ENCODE measurements at places on chromosomes 2 and 18. TPM values are rescaled to one million over a fixed set of nuclear protein-coding genes. Genes with fewer than 3 reads are reported as not detected.

GRCh38 chr2:181022652-181023051, 42.2 kb downstream of the UBE2E3 start:
- H3K4me1 ChIP-seq: peaks cover 7% of the 10 kb centered on the region
- H3K27me3 ChIP-seq: no peaks in the 10 kb centered on the region
- no peaks in the 10 kb centered on the region for H3K36me3 ChIP-seq
- H3K4me3 ChIP-seq: no peak overlapping the region

GRCh38 chr2:19228181-19228593, 130.2 kb downstream of the OSR1 start:
- no peaks in the 10 kb centered on the region for H3K36me3 ChIP-seq
- H3K27me3 ChIP-seq: no peaks in the 10 kb centered on the region
- H3K27ac ChIP-seq: no peak overlapping the region
- no peak overlapping the region for H3K4me3 ChIP-seq

- peak overlapping the region; percentile 68 for H3K4me3 ChIP-seq
- peak; percentile 19 for DNase-seq
- H3K36me3 ChIP-seq: no peaks in the 10 kb centered on the region
- peak overlapping the region; percentile 89 for H3K27ac ChIP-seq
- peaks cover 50% of the 10 kb centered on the region for H3K4me1 ChIP-seq
- no peaks in the 10 kb centered on the region for H3K27me3 ChIP-seq
These were observed 678 bp downstream of the PIAS2 start for GRCh38 chr18:46916551-46917107.

DNA sequence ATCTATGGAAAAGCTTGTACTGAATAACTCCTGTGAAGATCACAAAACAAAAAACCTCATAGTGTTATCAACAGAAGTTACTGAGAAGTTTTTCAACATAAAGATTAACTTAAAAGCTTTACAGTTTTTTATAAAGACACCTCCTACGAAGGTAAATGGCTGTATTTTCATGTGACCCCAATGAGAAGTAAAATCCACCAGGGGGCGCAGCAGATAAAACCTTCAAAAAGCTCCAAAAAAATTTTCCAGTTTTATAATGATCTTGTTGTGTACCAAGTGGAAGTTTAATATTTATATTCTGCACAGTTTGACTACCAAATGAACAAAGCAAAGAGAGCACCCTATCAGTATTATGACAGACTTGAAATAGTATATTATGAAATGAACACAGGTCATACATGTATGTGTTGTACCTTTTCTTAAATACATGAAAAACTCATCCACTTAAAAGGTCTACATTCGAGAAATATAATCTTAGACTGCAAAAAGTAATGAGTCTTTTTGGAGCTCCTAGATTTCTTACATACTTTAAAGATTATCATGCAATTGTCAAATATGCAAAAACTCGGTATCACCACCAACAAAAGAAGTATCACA, 38.5 kb downstream of the PNO1 start:
- no peaks in the 10 kb centered on the region for H3K36me3 ChIP-seq
- no peak overlapping the region for H3K27ac ChIP-seq
- no peak for DNase-seq
- H3K27me3 ChIP-seq: no peaks in the 10 kb centered on the region
- H3K4me1 ChIP-seq: peaks cover 67% of the 10 kb centered on the region

DNA sequence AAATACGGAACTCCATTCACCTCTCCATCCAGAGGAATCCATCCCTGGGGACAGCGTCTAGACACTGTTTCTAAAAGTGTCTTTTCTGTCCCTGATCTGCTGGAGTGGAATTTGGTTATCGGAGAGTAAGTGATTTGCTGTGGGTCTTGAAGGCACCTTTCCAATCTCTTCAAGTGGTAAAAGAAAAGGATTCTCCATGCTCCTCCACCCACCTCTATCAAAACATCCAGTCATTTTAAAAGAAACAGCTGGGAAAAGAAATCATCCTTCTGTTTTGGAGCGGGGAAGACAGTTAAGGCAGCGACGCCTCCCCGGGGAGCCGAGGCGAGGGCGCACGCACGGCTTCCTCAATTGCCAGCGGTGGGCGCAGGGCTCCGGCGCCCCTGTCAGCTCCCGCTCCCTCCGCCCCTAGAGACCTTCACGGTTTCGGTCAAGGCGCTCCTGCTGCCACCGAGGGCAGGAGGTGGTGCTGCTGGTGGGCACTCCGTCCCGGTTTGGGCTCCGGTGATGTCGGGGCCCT, 547 bp downstream of the SLC35F5 start:
- peak overlapping the region; percentile 94 for H3K27ac ChIP-seq
- H3K4me3 ChIP-seq: peak overlapping the region; percentile 94
- H3K36me3 ChIP-seq: peaks cover 33% of the 10 kb centered on the region

GRCh38 chr2:112841295-112842044, 4.9 kb upstream of the IL1B start:
- H3K36me3 ChIP-seq: no peaks in the 10 kb centered on the region
- no peak for DNase-seq
- H3K4me1 ChIP-seq: no peaks in the 10 kb centered on the region
- H3K27ac ChIP-seq: no peak overlapping the region
- peaks cover 20% of the 10 kb centered on the region for H3K27me3 ChIP-seq
- no peak overlapping the region for H3K4me3 ChIP-seq

TCF23 gene
- total RNA-seq: 0.13 TPM

CNDP1 gene
- total RNA-seq: not detected

PPP1R1C gene
- total RNA-seq: 23.7 TPM

TMEM182 gene
- 225 TPM for total RNA-seq

GRCh38 chr2:225042800-225043167, 516 bp upstream of the DOCK10 start:
- peaks cover 71% of the 10 kb centered on the region for H3K27me3 ChIP-seq
- H3K4me1 ChIP-seq: peaks cover 11% of the 10 kb centered on the region
- no peak for DNase-seq
- no peak overlapping the region for H3K27ac ChIP-seq

- H3K4me1 ChIP-seq: no peaks in the 10 kb centered on the region
- no peak for DNase-seq
- H3K36me3 ChIP-seq: no peaks in the 10 kb centered on the region
- H3K27me3 ChIP-seq: no peaks in the 10 kb centered on the region
These were observed 813.0 kb upstream of the ID2 start for GRCh38 chr2:7868836-7869235.

CFAP221 gene
- total RNA-seq: 1.4 TPM

MARCHF4 gene
- total RNA-seq: not detected

DNA sequence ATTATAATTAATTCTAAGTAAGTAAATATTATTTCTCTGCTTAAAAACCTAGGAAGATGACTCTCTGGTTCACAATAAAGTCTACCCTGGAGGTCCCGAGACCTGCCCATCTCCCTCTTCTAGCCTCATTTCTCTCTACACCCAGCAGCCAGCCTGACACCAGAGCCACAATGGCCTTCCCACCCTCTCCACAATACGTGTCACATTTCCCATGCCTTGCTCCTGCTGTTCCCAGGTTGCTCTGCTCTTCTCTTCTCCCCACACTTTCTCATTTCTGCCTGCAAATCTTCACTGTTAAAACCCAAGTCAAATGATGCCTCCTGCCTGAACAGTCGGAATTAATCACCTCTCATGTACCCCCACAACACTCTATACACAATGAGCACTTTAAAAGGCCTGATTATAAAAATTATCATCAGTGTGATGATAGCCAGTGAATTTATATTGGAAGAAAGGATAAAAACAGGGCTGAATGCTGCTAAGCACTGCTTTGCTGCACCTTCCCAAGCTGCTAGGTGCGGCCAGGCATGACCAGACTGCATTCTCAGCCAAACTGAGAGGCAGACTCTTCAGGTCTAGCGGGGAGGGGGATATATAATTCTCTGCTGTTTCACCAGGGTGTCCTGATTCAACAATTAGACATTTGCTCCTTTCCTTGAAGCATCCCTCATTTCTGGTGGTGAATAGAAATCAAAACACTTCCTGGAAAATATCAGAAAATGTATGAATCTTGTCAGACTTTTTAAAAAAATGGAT, 160.6 kb downstream of the DTNA start:
- H3K27me3 ChIP-seq: no peaks in the 10 kb centered on the region
- no peak overlapping the region for H3K4me3 ChIP-seq
- H3K4me1 ChIP-seq: no peaks in the 10 kb centered on the region
- H3K27ac ChIP-seq: no peak overlapping the region
- no peak for DNase-seq

DNA sequence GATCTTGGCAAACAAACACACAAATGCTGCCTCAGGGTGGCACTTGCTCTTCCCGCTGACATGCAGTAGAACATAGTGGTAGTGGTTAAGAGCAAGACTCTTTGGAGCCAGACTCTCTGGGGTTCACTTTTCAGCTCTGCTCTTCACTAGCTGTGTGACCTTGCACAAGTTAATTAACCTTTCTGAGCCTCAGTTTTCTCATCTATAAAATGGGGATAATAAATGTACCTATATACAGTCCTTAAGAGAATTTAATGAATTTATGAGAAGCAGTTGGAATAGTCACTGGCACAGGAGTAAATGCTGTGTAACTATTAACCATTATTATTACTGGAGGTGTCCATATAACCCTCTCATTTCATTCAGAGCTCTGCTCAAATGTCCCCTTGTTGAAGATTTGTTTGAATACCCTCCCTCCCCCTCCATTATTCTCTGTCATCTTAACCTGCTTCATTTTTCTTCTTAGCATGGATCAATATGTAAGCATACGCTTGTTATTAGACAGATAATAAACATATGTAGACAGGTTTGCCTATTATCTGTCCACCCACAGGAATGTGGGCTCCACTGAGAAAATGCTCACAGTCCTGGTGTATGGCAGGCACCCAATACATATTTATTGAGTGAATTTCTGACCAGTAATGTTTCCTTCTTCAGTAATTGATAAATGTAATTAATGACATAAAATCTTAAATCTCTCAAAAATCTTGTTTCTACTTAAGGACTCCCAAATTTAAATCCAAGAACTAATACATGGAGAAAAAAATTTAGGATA, 64.5 kb downstream of the TSPYL6 start:
- H3K4me3 ChIP-seq: no peak overlapping the region
- no peak for DNase-seq
- H3K27me3 ChIP-seq: no peaks in the 10 kb centered on the region
- no peaks in the 10 kb centered on the region for H3K4me1 ChIP-seq
- no peaks in the 10 kb centered on the region for H3K36me3 ChIP-seq
- H3K27ac ChIP-seq: no peak overlapping the region

DNA sequence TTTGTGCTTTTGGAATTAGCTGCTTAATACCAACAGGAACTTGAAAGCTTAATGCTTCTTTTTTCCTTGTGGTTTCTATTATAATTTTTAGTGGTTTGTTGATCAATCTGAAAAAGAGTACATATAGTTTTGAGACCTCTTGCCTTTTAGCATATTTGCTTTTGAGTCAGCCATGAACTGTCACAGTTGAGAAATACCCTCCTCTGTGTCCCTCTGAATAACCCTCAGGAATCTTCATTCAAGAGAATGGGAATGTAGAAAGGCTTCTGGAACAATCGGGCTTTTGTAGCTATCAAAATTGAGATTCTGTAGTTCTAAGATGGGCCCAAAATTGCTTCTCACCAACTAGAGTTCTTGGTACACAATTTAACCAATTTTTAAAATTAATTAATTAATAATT, 451.1 kb upstream of the TRIB2 start:
- no peak overlapping the region for H3K27ac ChIP-seq
- no peaks in the 10 kb centered on the region for H3K36me3 ChIP-seq
- no peak overlapping the region for H3K4me3 ChIP-seq
- H3K4me1 ChIP-seq: peaks cover 14% of the 10 kb centered on the region

DNA sequence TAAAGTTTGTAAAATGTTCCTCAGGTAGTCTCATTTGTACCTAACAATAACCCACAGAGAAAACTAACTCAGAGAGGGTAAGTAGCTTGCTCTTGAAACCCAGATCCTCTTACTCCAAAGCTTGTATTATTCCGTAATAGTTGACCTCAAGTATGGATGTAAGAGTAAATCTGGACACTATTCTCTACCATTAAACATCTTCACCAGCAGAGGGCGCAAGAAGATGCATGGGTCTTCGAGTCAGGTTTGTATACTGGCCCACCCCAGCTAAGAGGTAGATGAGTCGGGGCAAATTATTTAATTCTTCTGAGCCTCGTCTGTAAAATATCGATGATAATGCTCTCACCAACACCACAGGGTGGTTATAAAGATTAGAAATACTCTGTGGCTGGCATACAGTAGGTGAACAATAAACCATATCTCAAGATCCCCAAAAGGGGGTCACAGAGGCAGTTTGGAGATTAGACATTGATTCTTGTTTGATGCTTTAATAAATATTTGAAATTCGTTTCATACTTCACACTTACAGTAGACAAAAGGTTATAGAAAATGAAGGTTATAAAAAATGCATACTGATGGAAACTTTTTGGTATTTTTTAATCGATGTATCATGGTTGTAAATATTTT, 3.5 kb upstream of the CABLES1 start:
- no peak overlapping the region for H3K27ac ChIP-seq
- no peaks in the 10 kb centered on the region for H3K36me3 ChIP-seq
- no peaks in the 10 kb centered on the region for H3K27me3 ChIP-seq
- H3K4me1 ChIP-seq: peaks cover 39% of the 10 kb centered on the region
- DNase-seq: peak; percentile 81

- H3K4me3 ChIP-seq: no peak overlapping the region
- DNase-seq: no peak
- H3K27me3 ChIP-seq: no peaks in the 10 kb centered on the region
- H3K27ac ChIP-seq: no peak overlapping the region
- peaks cover 86% of the 10 kb centered on the region for H3K36me3 ChIP-seq
These were observed 15.3 kb downstream of the FAM168B start for GRCh38 chr2:131077966-131078365.

- H3K4me1 ChIP-seq: no peaks in the 10 kb centered on the region
- H3K4me3 ChIP-seq: no peak overlapping the region
- H3K36me3 ChIP-seq: peaks cover 24% of the 10 kb centered on the region
- no peak for DNase-seq
- H3K27ac ChIP-seq: no peak overlapping the region
- H3K27me3 ChIP-seq: no peaks in the 10 kb centered on the region
These were observed 110.9 kb upstream of the SP3 start for GRCh38 chr2:174076040-174076439.
